ENCODE measurements at places on chromosomes 3 and 15. TPM values are rescaled to one million over a fixed set of nuclear protein-coding genes. Genes with fewer than 3 reads are reported as not detected.

GRCh38 chr3:50671331-50671730 lies 3.4 kb upstream of the DOCK3 start:
- DNase-seq, result no peak

- DNase-seq, result no peak
Observed at GRCh38 chr3:124858275-124858674, 28.9 kb downstream of the ITGB5 start.

DNA sequence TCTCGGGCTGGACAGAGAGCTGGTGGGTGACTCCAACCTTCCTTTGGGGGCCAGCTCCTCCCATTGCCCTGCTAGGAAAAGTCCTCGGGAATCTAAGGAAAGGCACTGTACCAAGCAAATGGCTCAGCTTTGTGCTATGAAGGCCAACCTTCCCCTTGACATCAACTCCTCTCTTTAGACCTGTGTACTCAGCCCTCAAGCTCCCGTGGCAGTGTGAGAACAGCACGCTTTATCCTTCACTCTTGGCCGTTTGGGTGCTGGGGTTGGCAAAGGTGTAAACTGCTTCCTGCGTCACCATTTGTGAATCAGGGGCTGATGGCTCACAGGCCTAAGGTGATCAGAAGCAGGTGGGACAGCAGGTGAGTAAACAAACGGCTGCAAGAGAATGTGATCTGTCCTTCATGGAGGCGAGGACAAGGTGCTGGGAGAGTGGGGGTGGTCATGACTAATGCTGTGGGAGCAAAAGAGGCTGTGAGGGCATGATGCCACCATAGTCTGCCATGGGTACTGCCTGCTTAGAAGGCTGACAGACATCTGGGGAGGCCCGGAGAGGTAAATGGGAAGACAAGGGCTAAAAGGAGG lies 165.2 kb upstream of the TPM1 start:
- DNase-seq, result peak; percentile 27

DNA sequence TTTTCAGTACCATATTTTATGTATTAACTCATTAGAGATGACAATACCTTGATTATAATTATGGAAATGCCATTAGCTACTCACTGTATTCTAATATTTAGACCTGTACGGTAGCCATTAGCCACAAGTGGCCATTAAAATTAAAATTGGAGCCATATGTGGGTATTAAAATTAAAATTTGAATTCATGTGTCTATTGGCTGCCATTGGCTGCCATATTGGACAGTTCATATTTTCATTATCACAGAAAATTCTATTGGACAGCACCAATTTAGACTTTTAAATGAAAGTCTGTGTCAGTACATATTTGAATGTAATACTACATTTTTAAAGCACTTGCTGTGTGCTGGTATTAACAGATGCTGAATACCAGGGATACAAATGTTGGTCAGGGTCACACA lies 3.0 kb downstream of the ATP11B start:
- DNase-seq, result no peak

The PIGZ gene
- polyA plus RNA-seq, result 3.6 TPM

Measured in small intestine (tissue), 16 donors.